ENCODE measurements at places on chromosomes 2 and 18.

- DNase-seq = no peak
Observed at GRCh38 chr2:159146996-159147666, 139.4 kb downstream of the WDSUB1 start.

- no peak for DNase-seq
Observed at GRCh38 chr2:55136138-55136541, 85.9 kb upstream of the RTN4 start.

- no peak for DNase-seq
Observed at GRCh38 chr18:73461780-73462059, 593.9 kb upstream of the NETO1 start.

GRCh38 chr2:226561962-226562361 is 237.7 kb downstream of the IRS1 start:
- DNase-seq = no peak

DNA sequence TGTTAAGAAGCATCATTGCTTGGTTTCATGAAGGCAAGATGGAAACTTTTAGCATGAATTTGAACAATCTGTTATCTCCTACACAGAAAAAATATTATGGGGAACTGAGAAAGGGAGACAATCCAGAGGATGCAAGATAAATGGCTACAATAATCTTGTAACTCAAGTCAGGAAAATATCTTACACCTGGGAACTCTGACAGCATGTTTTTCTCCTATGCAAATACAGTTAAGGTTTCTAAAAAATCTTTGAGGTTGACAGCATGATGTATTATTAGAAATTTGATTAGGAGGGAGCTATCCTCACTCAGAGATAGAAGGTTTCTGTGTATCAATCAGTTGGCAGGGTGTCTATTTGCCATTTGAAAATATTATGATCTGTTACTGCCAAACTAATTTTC is 75.6 kb downstream of the GPD2 start:
- no peak for DNase-seq

- no peak for DNase-seq
Observed at GRCh38 chr2:96683307-96683706, 40.7 kb downstream of the FER1L5 start.

- DNase-seq = no peak
Observed at GRCh38 chr2:176161825-176162626, 4.9 kb downstream of the HOXD3 start.

GRCh38 chr18:71168557-71169145 is 879.8 kb downstream of the SOCS6 start:
- no peak for DNase-seq

GRCh38 chr2:135009339-135009738 is 37.9 kb downstream of the MAP3K19 start:
- DNase-seq = no peak

GRCh38 chr2:27398962-27399361 is 10.4 kb downstream of the PPM1G start:
- DNase-seq = no peak

GRCh38 chr2:120828829-120829632 is 93.4 kb downstream of the GLI2 start:
- DNase-seq = no peak

DNA sequence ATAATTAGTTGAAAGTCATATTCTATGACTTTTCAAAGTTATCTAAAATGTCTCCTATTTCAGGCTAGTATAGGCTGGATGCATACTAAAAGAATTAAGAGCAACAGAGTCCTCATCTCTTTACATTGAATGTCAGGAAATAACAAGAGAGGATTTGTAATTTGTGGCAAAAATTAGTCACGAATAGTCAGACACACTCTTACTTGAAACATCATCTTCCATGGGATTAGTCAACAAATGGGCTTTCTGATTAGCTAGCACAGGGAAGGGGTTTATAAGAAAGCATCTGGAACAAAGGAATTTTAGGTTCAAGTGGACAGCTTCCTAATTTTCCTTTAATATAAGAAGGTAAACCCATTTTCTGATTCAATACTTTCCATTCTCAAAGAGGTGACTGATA is 330.3 kb upstream of the MEX3C start:
- DNase-seq = no peak
